Activated T-helper 1 cell treated with anti-CD3 and anti-CD28 coated beads, Interleukin-12 subunit alpha, Interleukin-12 subunit beta, Interleukin-2, Interleukin-4 antibody, amounts not matched to agents 30 ng/mL and 10 ng/mL and 1 ng/mL, durations not matched to agents 14 hours and 24 hours and 36 hours (primary cell): ENCODE measurements at places on chromosomes 4 and X. TPM values are rescaled to one million over a fixed set of nuclear protein-coding genes. Genes with fewer than 3 reads are reported as not detected.

GRCh38 chr4:2354118-2354517 is 64.3 kb downstream of the ZFYVE28 start:
- DNase-seq, result no peak

- DNase-seq, result no peak
These were observed 167.5 kb upstream of the PDE5A start for GRCh38 chr4:119795986-119796578.

DNA sequence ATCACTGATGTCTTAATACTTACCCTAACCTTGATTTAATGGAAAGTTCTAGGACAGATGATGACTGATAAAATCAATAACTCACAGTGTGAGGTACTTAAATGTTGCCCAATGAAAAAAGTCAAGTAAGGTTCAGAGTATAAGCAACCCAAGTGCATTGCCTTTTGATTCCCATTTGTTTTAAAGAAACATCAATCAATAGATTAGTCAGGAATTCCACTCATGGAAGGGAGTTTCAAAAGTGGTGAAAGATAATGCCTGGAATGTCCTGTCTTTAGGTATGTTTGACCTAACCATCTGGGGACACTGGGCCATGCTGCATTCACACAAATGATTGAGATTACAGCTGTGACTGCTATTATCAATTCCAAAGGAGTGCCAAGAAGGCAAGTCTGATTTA is 259.7 kb downstream of the PPARGC1A start:
- DNase-seq, result no peak

DNA sequence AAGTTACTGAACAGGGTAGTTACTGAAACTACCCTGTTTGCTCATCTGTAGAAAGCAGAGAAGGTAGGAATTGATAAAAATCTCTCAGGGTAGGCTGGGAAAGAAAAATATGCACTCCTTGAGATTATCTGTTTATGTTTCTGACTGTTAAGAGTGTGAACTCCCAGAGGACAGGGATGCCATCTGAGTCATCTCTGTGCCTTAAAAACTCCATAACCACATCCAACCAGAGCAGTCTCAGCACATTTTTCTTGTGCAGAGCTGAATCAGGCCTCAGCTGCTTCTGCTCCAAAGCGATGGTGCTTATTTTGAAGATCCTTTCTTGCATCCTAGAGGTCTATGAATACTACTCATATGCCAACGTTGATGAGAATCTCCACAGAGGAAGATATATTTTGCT is 9.9 kb downstream of the CENPVL3 start:
- DNase-seq, result no peak

DNA sequence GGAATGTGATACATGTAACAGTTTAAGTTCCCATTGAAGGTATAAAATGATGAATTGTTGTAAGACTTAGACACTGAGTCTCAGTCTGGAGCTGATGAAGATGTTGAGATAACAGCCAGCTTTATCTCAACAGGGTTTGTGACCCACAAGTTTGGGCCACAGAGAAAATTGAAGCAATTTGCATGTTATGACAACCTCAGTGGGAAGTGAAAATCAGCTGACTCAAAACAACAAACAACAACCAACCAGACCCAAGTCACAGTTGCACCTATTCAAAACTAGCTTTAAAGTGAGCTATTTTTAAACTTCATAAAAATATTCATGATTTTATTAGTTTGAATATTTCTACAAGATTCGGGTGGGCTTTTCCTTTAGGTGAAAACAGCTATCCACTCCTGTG is 8.0 kb downstream of the SFRP2 start:
- no peak for DNase-seq

DNA sequence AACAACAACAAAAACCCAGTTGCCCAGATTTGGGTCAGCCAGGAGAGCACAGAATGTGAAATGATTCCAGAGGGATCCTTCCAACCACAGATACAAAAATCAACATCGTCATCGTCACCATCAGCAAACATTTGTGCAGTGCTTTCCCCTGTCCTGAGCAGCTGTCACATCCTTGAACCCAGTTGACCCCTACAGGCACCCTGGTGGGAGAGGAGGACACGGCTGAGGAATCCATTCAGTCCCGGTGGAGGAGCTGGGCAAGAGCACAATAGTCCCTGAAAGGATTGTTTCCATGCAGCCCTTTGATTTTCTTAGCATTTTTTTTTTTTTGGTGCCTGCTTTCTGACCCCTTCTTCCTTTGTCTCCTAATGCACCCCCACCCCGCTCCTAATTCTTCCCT is 37.1 kb upstream of the STX18 start:
- DNase-seq, result no peak

Gene HTN3
- not detected in 2 replicates for total RNA-seq

DNA sequence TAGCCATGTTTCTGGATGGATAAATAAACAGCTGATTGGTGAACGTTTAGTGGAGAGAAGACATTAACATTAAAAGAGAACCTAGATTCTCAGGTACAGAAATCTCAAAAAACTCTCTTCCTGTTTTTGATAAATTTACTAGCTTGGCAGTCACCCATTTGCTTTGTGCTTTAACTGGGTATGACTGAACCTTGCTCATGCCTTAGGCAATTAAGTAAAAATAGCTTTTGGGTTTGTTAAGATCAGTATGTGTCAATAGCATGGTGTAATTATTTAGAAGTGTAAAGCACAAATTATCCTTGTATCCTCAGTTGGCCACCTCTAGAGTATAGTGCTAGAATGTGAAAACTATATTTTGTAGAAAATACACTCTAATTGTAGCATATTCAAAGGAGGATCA is 200.0 kb downstream of the CFAP299 start:
- DNase-seq, result no peak

GRCh38 chr4:80875642-80876041 is 154.9 kb upstream of the BMP3 start:
- no peak for DNase-seq

GRCh38 chrX:41449615-41450014 is 2.5 kb downstream of the NYX start:
- no peak for DNase-seq

GRCh38 chr4:7121174-7121573 is 53.3 kb upstream of the GRPEL1 start:
- DNase-seq, result no peak

DNA sequence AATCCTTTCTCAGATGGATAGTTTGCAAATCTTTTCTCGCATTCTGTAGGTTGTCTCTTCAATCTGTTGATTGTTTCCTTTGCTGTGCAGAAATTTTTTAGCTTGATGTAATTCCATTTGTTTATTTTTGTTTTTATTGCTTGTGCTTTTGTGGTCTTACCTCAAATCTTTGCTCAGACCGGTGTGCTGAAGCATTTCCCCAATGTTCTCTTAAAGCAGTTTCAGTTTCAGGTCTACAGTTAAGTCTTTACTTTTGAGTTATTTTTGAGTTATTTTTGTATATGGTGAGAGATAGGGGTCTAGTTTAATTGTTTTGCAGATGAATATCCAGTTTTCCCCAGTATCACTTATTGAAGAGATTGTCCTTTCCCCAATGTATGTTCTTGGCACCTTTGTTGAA is 18.2 kb upstream of the SLC25A14 start:
- no peak for DNase-seq

- DNase-seq, result no peak
These were observed 254.6 kb downstream of the DCTD start for GRCh38 chr4:182662551-182662950.

DNA sequence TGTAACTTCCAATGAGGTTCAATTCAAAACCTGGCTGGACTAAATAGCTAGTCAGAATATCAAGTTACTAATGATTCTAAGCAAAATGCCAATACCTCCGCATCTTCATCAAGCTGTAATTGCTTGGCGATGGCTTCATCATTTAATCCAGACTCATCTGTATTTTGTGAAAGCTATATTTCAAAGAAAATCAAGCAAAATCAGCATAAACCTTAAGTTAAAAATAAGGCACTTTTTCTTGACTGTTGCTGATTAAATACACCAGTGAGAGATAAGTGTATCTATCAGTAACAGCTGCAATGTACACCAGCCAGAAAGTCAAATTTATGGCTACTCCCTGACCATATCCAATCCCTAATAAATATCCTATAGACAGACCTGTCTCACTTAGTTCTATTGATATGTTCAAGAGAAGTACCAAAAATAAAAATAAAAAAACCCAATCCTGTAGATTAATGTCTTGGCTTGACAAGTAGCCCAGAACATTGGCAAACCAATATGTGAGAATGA is 39.6 kb downstream of the RFC1 start:
- DNase-seq, result no peak

DNA sequence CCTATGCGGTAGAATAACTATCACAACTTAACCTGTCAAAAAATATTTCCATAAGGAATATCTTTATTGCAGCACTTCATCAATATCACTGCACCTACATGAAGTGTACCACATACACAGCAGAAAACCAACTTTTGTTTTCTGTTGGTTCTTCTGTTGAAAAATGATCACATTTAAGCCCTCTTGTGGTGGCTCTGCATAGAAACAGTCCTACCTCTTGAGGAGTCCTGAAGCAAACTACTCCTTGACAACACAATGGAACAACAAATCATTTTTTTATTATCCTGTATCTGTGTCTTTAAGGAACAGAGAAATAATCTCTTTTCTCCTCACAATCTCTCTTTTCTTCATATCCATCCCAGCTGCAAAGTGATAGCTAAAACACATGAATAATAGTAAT is 39.8 kb upstream of the ATOH1 start:
- DNase-seq, result no peak

DNA sequence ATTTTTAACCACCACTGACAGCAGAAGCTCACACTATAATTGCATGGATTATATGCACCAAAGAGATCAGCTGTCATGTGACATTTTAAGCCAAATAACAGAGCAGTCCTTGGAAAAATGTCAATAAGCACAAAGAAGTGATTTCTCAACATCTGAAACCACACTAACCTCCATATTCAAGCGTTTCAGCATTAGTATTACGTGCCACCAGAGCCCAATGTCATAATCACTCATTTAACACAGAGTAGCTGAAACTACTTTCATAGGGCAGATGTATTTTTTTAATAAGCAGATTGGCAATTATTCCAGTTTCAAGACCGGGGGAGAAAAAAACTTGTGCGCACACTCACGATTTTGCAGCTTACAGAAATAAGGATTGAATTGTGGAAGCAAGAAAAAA is 76.6 kb downstream of the SH3KBP1 start:
- no peak for DNase-seq

DNA sequence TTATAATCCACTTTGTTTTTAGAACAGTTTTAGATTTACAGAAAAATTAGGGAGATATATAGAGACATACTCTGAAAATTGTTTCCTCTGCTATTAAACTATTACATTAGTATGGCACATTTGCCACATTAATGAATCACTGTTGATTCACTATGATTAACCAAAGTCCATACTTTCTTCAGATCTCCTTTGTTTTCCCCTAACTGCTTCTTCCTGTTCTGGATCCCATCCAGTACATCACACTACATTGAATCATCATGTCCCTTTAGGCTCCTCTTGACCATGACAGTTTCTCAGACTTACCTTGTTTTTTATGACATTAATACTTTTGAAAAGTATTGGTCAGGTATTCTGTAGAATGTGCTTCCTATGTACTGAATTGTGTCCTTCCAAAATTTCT is 109.2 kb upstream of the EDNRA start:
- DNase-seq, result no peak

GRCh38 chr4:181728305-181728966 is 514.8 kb upstream of the TENM3 start:
- no peak for DNase-seq

Gene FAM47E
- not detected in 2 replicates for total RNA-seq

- no peak for DNase-seq
These were observed 10.8 kb upstream of the CRLF2 start for GRCh38 chrX:1223242-1223600.

Gene ADAMTS3
- not detected in 2 replicates for total RNA-seq

Gene MSL3
- 41.6 and 43.8 TPM in 2 replicates for total RNA-seq

Gene PDZD4
- total RNA-seq, result 0.29 and 0.44 TPM in 2 replicates

DNA sequence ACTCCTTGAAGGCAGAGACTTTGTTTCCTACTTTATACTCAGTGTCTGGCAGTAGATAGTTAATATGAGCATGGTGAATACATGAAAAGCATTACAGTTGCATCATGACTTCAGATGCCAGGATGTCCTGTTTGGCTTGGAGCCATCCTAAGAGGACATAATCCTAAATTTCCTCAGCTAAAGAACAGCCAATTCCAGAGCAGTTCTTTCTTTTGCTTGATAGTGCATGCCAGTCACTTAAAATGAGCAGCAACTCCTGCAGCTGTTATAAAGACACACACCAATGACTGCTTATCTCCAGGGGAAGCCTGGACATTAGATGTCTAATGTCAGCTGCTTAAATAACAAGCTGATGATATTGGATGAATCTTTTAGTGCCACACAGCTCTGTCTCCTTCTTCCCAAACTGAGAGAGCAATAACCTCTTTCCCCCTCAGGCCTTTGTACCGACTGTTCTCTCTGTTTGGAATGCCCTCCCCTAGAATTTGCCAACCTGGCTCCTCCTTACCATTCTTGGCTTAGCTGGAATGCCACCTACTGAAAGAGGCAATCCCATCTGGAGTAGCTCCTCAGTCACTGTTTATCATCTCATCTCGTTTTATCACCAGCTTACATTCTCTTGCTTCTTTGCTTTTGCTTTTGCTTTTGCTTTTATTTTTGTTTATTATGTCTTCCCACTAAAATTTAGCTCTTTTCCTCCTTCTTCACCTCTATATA is 100.8 kb upstream of the USP38 start:
- DNase-seq, result no peak

Gene CRMP1
- total RNA-seq, result not detected in 2 replicates

GRCh38 chr4:18722748-18723191 is 701.2 kb upstream of the LCORL start:
- no peak for DNase-seq

Gene PFKFB1
- 0.39 and 0.93 TPM in 2 replicates for total RNA-seq

DNA sequence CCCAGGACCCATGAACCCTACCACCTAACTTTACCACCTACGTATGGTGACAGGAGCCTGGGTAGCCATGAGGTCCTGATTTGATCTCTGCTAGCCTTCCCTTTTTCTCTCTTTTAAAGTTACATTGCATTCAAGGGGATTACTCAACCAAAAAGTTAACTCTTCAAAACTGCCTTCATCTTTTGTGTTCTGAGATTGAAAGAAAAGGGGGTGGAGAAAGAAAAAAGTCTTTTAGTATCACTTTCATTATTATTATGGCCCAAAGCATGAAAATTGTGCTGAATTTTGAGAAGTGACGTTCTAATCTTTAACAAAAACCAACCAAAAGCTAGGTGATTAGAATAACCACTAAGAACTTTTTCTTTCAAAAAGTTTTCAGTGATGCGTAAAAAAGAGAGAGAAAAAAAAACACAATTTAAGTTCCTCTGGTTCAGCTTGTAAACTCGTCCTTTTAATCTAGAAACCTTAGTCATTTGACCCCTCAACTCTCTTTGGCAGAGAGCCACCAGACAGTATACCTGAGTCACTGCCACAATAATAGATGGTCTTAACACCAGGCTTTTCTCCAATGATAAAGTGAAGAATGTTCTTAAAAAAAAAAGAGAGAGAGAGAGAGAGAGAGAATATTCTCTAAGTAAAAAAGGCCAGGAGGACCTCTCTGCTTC is 347.4 kb upstream of the FGF13 start:
- no peak for DNase-seq

GRCh38 chr4:88705805-88706492 is 8.3 kb upstream of the NAP1L5 start:
- DNase-seq, result no peak

DNA sequence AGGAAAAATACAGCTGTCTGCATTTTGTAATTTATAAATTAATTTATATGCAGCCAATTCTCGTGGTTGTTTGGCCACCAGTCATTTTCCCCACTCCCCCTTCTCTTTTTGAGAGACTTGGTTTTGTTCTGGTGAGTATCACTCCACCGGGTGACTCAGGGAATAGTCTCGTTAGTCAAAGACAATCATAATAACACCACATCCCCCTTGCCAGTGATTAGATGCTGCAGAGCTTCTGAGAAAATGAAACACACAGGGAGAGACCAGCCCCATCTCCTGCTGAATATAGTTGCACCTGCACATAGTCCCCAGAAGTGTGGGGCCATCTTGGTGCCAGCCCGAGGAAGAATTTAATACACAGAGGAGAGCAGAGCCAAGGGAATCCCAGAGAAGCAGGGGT is 8.0 kb upstream of the FNIP2 start:
- no peak for DNase-seq
